ENCODE measurements at places on chromosomes 4 and X. TPM values are rescaled to one million over a fixed set of nuclear protein-coding genes. Genes with fewer than 3 reads are reported as not detected.

The RADX gene
- 5.7 TPM for total RNA-seq

The SMIM31 gene
- not detected for total RNA-seq

The DOK7 gene
- not detected for total RNA-seq

The MBTPS2 gene
- 11.3 TPM for total RNA-seq

The AKAP14 gene
- not detected for total RNA-seq

The CLGN gene
- not detected for total RNA-seq

The DGAT2L6 gene
- not detected for total RNA-seq

The ZCCHC12 gene
- total RNA-seq: not detected

The PRDM5 gene
- total RNA-seq: not detected

The SLC25A14 gene
- total RNA-seq: 9.1 TPM

- DNase-seq: no peak
Observed at GRCh38 chr4:10081218-10081606, 35.4 kb downstream of the WDR1 start.

DNA sequence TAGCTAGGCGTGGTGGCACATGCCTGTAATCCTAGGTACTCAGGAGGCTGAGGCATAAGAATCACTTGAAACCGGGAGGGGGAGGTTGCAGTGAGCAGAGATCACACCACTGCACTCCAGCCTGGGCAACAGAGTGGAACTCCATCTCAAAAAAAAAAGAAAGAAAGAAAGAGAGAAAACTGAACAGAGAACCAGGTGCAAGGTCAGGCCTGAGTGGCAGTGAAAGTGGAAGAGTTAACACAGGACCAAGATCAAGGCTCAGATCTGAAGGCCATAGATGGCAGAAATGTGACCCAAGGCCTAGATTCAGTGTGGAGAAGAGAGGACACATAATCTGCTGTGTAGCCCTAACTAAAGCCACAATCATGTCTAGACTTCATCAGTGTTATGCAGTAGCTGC, 4.9 kb upstream of the ZNF630 start:
- no peak for DNase-seq

- DNase-seq: no peak
Observed at GRCh38 chrX:57951666-57952319, 41.5 kb upstream of the ZXDA start.

GRCh38 chr4:98919996-98920395, 8.9 kb downstream of the EIF4E start:
- DNase-seq: no peak

DNA sequence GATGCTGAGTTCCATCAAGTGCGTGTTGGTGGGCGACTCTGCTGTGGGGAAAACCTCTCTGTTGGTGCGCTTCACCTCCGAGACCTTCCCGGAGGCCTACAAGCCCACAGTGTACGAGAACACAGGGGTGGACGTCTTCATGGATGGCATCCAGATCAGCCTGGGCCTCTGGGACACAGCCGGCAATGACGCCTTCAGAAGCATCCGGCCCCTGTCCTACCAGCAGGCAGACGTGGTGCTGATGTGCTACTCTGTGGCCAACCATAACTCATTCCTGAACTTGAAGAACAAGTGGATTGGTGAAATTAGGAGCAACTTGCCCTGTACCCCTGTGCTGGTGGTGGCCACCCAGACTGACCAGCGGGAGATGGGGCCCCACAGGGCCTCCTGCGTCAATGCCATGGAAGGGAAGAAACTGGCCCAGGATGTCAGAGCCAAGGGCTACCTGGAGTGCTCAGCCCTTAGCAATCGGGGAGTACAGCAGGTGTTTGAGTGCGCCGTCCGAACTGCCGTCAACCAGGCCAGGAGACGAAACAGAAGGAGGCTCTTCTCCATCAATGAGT, 46.6 kb downstream of the RHOH start:
- peak; percentile 70 for DNase-seq

DNA sequence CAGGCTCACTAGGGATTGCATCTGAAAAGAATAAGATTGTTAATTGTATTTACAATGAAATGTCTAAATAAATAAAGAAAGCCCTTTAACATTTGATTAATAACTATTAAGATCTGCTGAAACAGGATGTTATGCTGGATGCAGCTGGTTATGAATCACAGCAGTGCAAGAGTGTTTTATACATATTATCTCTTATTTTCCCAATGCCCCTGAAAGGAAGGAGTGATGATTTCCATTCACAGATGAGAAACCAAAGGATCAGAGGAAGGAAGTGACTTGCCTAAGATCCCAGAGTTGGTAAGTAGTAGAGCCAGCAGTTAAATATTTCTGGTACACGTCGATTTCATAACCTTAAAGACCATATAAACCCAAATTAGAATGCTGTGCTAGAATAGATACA, 76.3 kb upstream of the ARHGAP36 start:
- no peak for DNase-seq

- no peak for DNase-seq
Observed at GRCh38 chrX:4655743-4656142, 942.3 kb upstream of the PRKX start.

GRCh38 chrX:50622751-50623150, 152.1 kb upstream of the DGKK start:
- DNase-seq: no peak

- no peak for DNase-seq
Observed at GRCh38 chrX:96027407-96027806, 657.2 kb upstream of the DIAPH2 start.

DNA sequence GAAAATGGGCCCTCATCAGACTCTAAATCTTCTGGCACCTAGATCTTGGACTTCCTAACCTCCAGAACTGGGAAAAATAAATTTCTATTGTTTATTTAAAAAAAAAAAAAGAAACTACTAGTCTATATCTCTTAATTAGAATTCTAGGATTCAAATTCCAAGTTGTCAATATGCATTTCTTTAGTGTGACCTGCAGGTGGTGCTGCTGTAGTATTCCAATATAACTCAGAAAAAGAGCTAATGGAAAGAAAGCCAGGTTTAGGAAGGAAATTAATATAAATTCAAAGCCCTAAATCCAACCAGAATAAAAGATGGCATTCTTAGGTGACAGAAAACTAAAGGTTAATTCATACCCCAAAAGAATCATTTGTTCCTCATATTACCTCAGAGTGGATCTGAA, 80.0 kb upstream of the NALF2 start:
- DNase-seq: no peak

- peak; percentile 68 for DNase-seq
Observed at GRCh38 chr4:786861-787300, 39.0 kb downstream of the CPLX1 start.

DNA sequence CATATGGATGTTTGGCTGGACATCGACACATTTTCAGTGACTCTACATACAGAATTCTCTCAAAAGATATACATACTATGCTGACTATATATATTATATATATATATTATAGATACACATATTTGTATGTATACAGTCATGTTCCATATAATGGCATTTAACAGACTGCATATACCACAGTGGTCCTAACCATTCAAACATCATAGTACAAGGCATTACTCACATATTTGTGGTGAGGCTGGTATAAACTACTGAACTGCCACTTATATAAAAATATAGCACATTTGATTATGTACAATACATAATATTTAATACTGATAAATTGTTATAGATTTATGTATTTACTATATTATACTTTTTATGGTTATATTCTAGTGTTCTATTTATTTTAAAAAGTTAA, 168.5 kb downstream of the IL15 start:
- DNase-seq: no peak

GRCh38 chr4:185774845-185775680, 36.9 kb downstream of the SORBS2 start:
- no peak for DNase-seq

DNA sequence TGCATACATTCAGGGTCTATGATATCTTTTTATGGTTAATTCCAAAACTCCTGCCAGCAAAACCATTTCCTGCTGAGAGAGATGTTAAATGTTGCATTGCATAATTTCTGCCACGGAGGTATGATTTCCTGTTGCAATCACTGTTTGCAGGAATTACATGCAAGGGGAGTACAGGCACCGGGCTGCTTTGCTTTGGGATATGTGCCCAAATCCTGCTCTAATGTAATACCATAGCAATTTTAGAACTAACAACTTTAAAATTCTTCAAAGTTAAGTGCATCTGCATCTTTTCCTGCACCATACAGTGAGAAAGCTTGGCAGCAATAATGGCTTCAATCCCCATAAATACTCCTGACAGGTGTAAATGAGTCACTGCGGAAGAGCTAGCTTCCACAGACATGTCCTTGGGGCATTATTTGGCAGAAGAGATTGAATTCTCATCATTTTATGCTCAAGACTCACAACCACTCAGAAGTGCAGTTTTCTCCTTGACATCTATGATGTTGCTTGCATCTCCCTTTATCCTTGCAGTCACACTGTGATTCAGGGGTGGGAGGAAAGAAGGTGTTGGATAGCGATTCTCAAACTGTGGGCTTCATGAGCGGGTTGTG, 29.6 kb downstream of the TRIM2 start:
- no peak for DNase-seq

DNA sequence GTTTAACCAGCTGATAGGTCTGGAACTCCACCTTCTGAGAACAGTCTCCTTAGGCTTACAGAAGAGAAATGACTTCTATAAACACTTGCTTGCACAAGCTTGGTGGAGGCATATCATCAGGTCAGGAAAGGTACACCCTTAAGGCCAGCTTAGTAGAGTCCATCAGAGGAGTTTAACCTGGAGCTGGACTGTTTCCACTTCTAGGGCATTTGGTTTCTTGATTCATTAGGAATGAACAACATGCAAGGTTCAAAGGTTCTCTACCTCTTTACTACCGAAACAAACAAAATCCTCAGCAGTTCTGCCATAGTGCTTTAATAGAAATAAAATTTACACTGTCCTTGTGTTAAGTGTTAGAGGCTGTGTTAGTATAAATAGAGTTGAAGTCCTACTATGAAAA, 171.4 kb upstream of the NPY2R start:
- no peak for DNase-seq

- no peak for DNase-seq
Observed at GRCh38 chr4:136343340-136343739, 1189.0 kb downstream of the PCDH18 start.

- DNase-seq: peak; percentile 78
Observed at GRCh38 chrX:51420610-51421009, 75.8 kb downstream of the NUDT11 start.

- no peak for DNase-seq
Observed at GRCh38 chr4:40471923-40472322, 136.8 kb downstream of the CHRNA9 start.

DNA sequence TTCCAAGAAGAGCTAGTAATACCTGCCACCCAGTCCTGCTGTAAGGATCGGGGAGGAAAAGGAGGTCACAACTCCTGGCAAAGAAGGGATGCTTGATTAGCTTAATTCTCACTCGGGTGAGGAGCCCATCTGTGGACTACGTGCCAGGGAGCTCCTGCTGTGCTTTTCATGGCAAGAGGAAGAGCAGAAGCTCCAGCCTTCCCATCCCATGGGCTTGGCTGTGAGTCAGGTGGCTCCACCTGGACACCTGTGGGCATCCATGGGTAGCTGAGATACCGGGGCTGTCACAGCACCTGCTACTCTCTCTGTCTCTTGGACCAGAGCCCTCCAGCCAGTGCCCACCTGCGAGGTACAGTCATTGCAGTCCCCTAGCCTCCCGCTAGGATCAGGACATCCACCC, 18.0 kb downstream of the CLNK start:
- no peak for DNase-seq

GRCh38 chr4:28469886-28470285, 1609.2 kb downstream of the STIM2 start:
- DNase-seq: no peak

- no peak for DNase-seq
Observed at GRCh38 chrX:109934434-109934833, 68.5 kb upstream of the TMEM164 start.

DNA sequence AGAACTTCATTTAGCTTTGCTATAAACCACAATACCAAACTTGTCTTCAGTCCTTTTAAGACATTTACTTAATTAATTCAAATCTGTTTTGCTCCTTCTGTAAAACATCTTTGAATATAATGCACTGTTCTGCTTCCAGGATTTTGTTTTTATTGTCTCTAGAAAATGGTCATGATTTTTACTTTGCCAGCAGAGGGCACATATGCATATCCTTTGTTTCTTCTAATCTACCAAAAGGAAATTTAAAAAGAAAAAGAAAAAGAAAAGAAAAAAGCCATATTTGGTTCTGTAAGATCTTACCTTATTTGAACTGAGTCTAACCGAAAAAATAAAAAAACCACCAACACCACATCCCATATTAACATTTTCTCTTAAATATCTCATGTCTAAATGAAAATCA, 101.9 kb upstream of the CCSER1 start:
- no peak for DNase-seq

- no peak for DNase-seq
Observed at GRCh38 chr4:61662362-61662761, 462.2 kb downstream of the ADGRL3 start.

DNA sequence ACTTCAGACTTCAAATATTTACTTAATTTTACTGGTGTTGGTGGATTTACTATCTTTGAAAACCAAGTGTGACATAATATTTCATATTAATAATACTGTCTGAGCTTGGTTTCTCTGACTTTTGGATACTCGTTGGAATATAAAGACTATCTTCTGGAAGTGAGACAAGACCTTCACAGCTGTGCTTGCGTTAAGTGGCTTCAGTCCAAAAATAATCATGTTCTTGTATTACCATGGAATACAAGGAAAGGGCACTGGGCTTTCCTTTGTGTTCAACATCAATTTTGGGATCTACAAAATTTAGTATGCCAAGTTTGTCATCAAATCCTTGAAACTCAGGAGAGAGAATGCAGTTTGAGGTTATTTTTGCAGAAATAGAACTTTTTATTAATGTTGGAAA, 712.4 kb upstream of the LCORL start:
- no peak for DNase-seq
